ENCODE measurements at places on chromosomes 11 and 22.

GRCh38 chr11:72653649-72654048 is 20.6 kb downstream of the PDE2A start:
- no peak for DNase-seq

GRCh38 chr22:29904020-29904419 is 21.0 kb downstream of the MTMR3 start:
- DNase-seq: no peak

DNA sequence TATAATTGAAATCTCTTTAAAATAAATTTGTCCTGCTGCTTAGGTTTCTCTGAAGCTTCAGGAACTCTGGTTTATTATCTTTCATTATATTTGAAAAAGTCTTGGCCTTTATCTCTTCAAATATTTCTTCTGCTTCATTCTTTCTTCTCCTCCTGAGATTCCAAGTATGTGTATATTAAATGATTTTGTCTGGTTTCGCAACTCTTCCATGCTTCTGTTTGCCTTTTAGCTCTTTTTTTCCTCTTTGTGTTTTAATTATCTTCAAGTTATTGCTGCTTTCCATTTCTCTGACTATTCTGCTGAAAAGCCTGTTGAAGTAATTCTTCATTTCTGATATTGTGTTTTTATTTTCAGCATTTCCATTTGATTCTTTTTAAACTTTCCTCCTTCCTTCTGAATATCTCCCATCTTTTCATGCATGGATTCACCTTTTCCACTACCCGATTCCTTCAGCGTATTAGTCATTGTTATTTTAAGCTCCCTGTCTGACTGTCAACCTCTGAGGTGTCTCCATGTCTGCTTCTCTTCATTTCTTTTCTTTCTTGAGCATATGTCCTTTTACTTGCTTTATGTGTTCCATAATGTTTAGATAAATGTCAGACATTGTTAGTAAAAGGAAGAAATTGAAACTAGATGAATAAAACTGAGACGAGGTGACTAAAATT is 46.6 kb upstream of the CTSC start:
- DNase-seq: no peak

GRCh38 chr11:67113231-67113721 is 5.8 kb upstream of the KDM2A start:
- DNase-seq: no peak

GRCh38 chr11:27740362-27741013 is 40.2 kb upstream of the BDNF start:
- DNase-seq: no peak

- DNase-seq: no peak
Observed at GRCh38 chr22:23124611-23125511, 16.9 kb downstream of the RSPH14 start.

- no peak for DNase-seq
Observed at GRCh38 chr11:86287468-86287796, 14.6 kb upstream of the HIKESHI start.

- DNase-seq: no peak
Observed at GRCh38 chr11:120576606-120577005, 65.1 kb downstream of the GRIK4 start.

DNA sequence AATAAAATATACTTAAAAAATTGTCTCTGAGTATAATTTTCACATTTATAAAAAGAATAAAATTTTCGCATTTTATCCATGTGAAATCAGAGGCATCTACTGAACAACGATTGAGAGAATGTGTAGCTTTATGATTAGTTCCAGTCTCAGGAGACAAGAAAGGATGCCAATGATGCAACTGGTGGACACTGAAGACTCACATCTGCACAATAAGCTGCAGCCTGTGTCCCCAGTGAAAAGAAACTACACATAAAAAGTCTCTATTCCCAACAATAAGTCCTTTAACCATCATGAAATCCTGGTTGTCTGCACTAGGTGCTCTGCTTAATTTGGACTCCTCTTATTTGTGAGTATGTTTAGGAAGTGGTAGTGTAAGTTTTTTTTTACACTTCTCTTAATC is 22.0 kb downstream of the OR5AS1 start:
- no peak for DNase-seq

DNA sequence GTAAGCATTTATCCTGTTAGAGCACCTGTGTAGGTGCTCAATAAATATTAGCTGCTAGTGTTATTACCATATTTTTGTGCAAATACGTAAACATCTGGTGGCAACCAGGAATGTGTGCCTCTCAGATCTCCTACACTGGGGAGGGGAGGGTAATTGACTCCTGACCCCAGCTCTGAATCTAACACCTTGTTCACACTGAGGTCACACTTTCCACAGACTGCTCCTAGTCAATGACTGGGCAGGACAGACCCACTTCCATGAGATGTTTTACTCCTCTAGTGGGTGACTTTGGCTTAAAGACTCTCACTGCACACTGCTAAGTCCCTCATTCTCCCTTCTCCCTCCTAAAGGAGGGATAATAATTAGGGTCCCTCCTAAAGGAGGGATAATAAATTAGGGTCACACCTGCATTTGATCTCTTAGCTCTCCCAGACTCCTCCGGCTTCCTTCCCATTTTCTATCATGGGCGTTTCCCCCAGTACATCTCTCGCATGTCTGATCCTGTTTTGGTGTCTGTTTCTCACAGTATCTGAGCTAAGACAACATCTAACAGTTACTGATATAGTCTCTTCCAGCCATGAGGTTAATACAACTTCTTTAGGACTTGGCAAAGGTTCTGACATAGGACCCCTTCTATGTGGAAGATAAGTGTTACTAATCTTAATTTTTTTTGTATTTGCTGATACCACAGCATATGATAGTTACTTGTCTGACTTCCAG is 8.0 kb downstream of the CSTPP1 start:
- DNase-seq: no peak

GRCh38 chr11:121037016-121037415 is 13.1 kb downstream of the TBCEL start:
- DNase-seq: no peak

DNA sequence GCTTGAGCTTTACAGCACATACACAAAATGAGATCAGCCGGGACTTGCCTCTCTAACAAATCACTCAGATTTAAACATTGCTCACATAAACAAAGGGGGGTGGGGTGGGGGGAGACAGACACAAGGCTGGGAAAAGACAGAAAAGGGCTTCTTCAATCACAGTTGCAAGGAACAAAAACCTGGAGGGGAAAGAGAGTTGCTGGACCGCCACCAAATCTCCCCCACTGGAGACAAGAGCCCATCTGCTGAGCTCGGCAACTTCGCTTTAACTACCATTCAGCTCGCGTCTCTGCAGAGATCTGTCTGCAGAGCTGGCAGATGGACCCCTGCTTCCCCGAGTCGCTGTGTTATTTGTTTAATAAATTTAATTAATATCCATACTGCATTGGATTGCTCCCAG is 165.0 kb downstream of the RCN1 start:
- DNase-seq: no peak

- DNase-seq: no peak
Observed at GRCh38 chr11:133118563-133119268, 413.6 kb downstream of the OPCML start.

DNA sequence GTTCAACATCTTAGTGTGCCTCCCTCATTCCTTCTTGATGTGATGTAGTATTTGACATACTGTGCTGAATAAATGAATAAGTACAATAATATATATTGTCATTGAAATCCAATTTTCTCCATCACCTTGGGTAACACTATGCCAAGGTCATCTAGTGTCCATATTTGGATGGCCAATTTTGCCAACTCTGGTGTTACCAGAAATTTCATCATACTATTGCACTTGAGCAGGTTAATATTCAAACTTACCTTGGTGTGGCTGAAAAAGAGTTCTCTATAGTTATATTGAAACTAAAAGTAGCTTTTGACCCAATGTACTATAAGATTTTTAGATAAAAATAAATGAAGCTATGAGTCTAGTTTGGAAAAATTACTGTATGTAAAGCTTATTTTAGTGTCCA is 98.2 kb upstream of the SLC6A5 start:
- DNase-seq: no peak

- peak; percentile 26 for DNase-seq
Observed at GRCh38 chr11:116687458-116688201, 85.2 kb downstream of the BUD13 start.
